ENCODE measurements at places on chromosomes 11 and 22. TPM values are rescaled to one million over a fixed set of nuclear protein-coding genes. Genes with fewer than 3 reads are reported as not detected.

The ANO9 gene
- total RNA-seq, result 27.6 TPM

The LIMK2 gene
- total RNA-seq, result 42.5 TPM

The OR10A5 gene
- not detected for total RNA-seq

The TMEM191B gene
- 6.4 TPM for total RNA-seq

The KCNJ1 gene
- not detected for total RNA-seq

The GRAMD1B gene
- total RNA-seq, result 3.2 TPM

The OR6A2 gene
- total RNA-seq, result 0.48 TPM

The CLDN5 gene
- total RNA-seq, result not detected

The PIK3C2A gene
- 70.7 TPM for total RNA-seq

The NCAPH2 gene
- total RNA-seq, result 62.9 TPM

The POU2AF3 gene
- 3.0 TPM for total RNA-seq

The SPDYC gene
- not detected for total RNA-seq

The BTG4 gene
- not detected for total RNA-seq

The MED19 gene
- 25.3 TPM for total RNA-seq

The NKAPD1 gene
- 16.5 TPM for total RNA-seq

The RAB3IL1 gene
- 4.4 TPM for total RNA-seq

The SLC43A3 gene
- total RNA-seq, result 41.3 TPM

The RASSF10 gene
- 0.35 TPM for total RNA-seq

The HORMAD2 gene
- total RNA-seq, result not detected

The NNMT gene
- total RNA-seq, result not detected

The MIAT gene
- 0.45 TPM for total RNA-seq

The CCND1 gene
- total RNA-seq, result 586 TPM

The DRICH1 gene
- 0.57 TPM for total RNA-seq

The PRR33 gene
- not detected for total RNA-seq

The SH3BP1 gene
- total RNA-seq, result 60.5 TPM

The SNX32 gene
- not detected for total RNA-seq

The PI4KA gene
- total RNA-seq, result 27.9 TPM

The TUBA8 gene
- not detected for total RNA-seq

The PGA4 gene
- not detected for total RNA-seq

The PLA2G3 gene
- total RNA-seq, result not detected

The EXPH5 gene
- total RNA-seq, result 36.3 TPM

The ELFN2 gene
- total RNA-seq, result 36.6 TPM

The POTEH gene
- total RNA-seq, result not detected

The SUSD2 gene
- 5.5 TPM for total RNA-seq

The OR56B4 gene
- not detected for total RNA-seq

The ZP1 gene
- not detected for total RNA-seq

The KIAA1671 gene
- total RNA-seq, result 47.7 TPM

The RCOR2 gene
- total RNA-seq, result 3.4 TPM

The F2 gene
- total RNA-seq, result 0.20 TPM

The ANKK1 gene
- not detected for total RNA-seq

The ACR gene
- total RNA-seq, result not detected
